ENCODE measurements at places on chromosomes 12 and 14. TPM values are rescaled to one million over a fixed set of nuclear protein-coding genes. Genes with fewer than 3 reads are reported as not detected.
A peak's percentile ranks its signal among the peaks of the same experiment; 100 is the strongest.

The NUMB gene
- total RNA-seq: 22.2 TPM

GRCh38 chr12:13250416-13250815 is 53.9 kb downstream of the EMP1 start:
- peaks cover 3% of the 10 kb centered on the region for H3K4me1 ChIP-seq
- H3K27ac ChIP-seq: no peak overlapping the region
- H3K4me3 ChIP-seq: no peak overlapping the region
- H3K27me3 ChIP-seq: no peaks in the 10 kb centered on the region
- no peaks in the 10 kb centered on the region for H3K36me3 ChIP-seq
- peak; percentile 76 for DNase-seq

DNA sequence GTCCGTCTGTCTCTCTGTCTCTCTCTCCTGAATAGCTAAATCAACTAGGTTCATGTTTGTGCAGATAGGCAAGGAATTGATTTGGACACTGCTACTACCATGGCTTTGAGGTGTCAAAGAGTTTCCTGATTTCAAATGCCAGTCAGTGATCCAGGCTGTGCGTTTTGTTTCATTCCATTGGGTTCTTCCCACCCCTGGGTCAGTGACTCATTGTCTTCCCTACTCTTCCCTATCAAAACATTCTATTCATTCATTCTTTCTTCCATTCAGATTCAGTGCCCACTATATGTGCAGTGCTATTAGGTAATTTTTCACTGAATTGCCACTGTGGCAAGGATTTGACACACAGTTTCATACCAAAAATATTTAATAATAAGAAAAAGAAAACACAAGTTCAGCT is 50.4 kb downstream of the RPH3A start:
- H3K27ac ChIP-seq: no peak overlapping the region

The ACRBP gene
- 0.77 TPM for total RNA-seq

DNA sequence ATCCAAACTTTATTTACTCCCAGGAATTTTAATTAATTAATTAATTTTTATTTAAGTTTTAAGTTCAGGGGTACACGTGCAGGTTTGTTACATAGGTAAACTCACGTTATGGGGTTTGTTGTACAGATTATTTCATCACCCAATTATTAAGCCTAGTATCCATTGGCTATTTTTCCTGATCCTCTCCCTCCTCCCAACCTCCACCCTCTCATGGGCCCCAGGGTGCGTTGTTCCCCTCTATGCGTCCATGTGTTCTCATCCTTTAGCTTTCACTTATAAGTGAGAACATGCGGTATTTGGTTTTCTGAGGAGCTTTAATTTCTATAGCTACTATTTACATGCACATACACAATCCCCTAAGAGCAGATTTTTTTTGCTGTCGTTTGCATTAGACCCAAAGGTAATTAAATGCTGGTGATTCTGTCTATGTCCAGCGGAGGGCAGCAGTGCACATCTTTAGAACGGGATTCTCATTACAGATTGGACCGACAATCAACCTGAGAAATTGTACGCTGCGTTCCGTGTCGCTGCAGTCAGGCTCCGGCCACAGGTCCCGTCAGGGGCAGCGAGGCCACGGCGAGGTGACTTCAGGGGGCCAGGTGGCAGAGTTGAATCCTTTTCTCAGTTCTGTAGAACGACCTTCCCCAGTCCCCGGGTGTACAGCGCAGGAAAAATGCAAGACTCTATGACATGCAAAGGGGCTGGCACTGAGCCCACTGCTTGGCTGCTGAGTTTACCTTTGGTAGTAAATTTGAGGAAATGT is 11.6 kb downstream of the TMEM30B start:
- no peaks in the 10 kb centered on the region for H3K36me3 ChIP-seq
- H3K4me3 ChIP-seq: peak overlapping the region; percentile 65
- no peaks in the 10 kb centered on the region for H3K27me3 ChIP-seq
- peaks cover 6% of the 10 kb centered on the region for H3K4me1 ChIP-seq
- H3K27ac ChIP-seq: no peak overlapping the region
- DNase-seq: peak; percentile 98

DNA sequence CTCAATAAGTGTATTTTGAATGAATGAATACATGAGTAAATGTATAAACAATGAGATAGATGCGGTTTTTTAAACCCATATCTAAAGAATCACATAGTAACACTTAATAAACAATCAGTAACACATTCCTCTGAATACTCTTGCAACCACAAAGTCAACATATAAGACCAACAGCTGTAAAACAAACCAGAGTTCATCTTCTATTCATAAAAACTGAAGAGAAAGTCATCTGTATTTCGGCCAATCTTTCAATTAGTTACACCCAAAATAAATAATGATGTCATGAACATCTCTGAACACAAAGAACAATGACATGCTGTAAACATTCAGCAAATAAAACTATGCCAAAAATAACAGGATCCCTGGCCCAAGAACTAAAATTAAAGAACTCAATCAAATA is 47.2 kb downstream of the ARMH4 start:
- H3K4me1 ChIP-seq: peaks cover 54% of the 10 kb centered on the region
- peak overlapping the region; percentile 71 for H3K27ac ChIP-seq
- DNase-seq: peak; percentile 100
- peaks cover 14% of the 10 kb centered on the region for H3K27me3 ChIP-seq
- no peak overlapping the region for H3K4me3 ChIP-seq

The POTEG gene
- 0.12 TPM for total RNA-seq

- H3K4me3 ChIP-seq: no peak overlapping the region
- H3K27ac ChIP-seq: no peak overlapping the region
- H3K36me3 ChIP-seq: no peaks in the 10 kb centered on the region
- no peaks in the 10 kb centered on the region for H3K27me3 ChIP-seq
- peak; percentile 10 for DNase-seq
These were observed 45.2 kb upstream of the BAZ1A start for GRCh38 chr14:34920339-34920738.

DNA sequence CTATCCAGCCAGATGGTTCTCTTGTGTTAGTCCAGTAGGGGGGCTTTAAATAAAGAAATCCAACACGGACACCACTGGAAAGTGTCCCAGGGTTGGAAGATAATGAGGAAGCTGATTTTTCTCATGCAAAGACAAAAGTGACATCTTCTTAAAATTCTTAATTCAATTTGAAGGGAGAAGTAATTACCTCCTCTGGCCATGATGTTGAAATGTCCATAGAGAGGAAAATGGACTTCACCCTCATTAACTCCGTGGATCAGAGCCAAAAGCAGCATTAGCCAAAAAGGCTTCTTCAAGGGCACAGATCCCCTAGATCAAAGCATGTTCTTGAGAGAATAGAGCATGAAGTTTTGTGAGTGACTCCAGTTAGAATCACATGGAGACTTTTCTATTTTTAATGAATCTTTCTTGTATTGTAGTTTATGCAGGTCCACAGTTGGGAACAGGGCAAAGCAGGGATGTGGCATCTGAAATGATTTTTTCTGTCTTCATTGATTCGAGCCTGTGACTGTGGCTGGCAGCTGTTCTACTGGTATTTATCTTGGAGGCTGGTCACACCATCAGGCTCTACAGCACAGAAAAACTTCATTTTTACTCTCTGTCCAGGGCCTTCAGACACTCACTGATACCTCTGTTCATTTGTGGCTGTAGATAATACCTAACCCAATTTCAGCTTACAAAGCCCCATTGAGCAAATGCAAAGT is 1002.5 kb downstream of the AACS start:
- no peak overlapping the region for H3K4me3 ChIP-seq
- no peaks in the 10 kb centered on the region for H3K4me1 ChIP-seq
- H3K27ac ChIP-seq: no peak overlapping the region
- H3K36me3 ChIP-seq: no peaks in the 10 kb centered on the region
- no peak for DNase-seq

DNA sequence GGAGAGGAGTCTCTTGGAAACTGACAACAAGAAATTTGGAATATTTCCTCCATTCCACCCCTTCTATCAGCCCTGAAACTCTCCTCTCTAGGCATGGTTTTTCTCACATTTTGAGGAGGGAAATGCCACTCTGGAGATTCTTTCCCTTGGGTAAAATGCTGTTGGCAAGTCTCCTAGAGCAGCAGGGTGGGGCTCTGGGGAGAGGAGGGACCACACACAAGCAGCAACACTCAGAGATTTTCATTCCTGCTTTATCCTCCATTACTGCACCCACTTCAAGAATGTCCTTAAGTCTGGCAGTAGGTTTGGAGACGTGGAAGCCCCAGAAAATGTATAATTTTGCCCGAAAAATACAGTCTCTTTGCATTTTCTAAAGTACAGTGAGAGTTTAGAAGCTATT is 130.8 kb upstream of the FLRT2 start:
- no peaks in the 10 kb centered on the region for H3K27me3 ChIP-seq
- DNase-seq: no peak
- H3K27ac ChIP-seq: no peak overlapping the region
- no peaks in the 10 kb centered on the region for H3K36me3 ChIP-seq

The CLEC4D gene
- not detected for total RNA-seq

GRCh38 chr14:60863249-60863648 is 117.6 kb downstream of the TRMT5 start:
- no peak overlapping the region for H3K27ac ChIP-seq
- H3K36me3 ChIP-seq: no peaks in the 10 kb centered on the region
- no peak overlapping the region for H3K4me3 ChIP-seq
